ENCODE measurements at places on chromosomes 2 and 18.

GRCh38 chr2:23587341-23587880 lies 202.4 kb downstream of the KLHL29 start:
- DNase-seq = no peak

GRCh38 chr2:11903085-11903606 lies 156.7 kb downstream of the LPIN1 start:
- no peak for DNase-seq

DNA sequence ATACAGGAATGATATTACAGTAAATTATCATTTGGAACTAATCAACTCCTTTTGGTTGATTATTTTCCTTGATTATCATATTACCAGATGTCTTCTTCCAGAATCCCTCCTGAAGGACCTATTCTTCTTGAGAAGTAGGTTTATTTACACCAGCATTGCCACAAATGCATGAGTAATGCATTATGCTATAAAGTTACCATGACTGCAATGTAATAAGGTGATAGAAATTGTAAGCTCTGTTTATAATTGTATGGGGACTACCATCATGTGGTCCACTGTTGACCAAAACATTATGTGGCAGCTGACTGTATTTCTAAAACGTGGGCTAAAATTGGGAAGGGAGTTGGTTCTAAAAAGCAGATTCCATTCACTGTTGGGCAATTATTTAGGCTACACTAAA lies 602.2 kb downstream of the NYAP2 start:
- no peak for DNase-seq

- DNase-seq = no peak
Observed at GRCh38 chr18:7918701-7919100, 351.6 kb downstream of the PTPRM start.

DNA sequence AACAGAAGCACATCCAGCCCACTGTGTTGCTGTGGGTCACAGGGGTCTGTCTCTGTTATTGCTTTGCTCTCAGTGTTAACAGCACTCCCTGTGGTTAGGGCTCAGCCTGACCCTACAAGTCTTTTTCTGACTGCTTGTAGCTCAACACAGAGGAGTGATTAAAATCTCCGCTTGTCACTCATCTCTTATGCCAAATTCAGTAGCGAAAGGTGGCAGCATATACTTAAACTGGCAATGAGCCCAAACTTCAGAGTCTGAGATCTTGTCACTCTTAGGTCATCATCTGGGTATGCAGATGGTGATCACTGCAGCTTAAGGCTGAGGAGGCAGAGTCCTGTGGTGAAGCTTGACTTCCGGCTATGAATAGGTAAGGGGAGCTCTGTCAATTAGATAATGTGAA lies 63.3 kb upstream of the CSRNP3 start:
- DNase-seq = no peak

- DNase-seq = no peak
Observed at GRCh38 chr18:78788161-78788560, 191.5 kb upstream of the SALL3 start.

DNA sequence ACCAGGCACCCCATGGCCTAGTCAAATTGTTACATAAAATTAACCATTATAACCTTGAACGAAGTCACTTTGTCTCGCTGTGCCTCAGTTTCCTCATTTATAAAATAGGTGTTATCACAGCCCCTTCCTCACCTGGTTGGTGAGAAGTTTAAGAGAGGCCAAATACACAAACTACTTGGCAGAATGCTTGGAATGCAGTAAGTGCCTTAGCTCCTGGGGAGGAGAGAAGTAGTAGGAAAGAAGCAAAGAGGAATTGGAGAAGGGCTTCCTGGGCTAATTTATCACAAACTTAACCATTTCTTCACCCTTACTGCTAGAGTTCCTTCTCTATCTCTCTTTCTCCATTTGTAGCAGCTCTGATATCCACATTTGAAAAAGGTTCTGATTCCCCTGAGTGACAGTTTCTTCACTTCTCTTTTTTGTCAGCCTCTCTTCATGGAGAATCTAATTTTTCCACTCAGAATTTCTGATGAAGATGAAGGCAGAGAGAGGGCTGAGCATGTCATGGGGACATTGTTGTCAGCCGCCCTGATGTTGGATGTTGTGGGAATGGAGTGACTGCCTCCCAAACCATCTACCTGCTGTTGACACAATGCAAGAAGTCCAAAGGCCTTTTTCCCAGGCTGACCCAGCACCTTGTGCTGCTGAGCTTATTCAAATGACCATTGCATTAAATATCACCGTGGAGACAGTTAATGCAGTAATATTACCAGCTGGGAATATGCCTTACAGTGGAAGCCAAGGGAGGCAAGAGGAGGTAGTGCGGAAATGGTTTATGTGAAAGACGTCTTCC lies 60.4 kb downstream of the BOD1L2 start:
- DNase-seq = no peak

- DNase-seq = no peak
Observed at GRCh38 chr2:121376535-121377250, 91.7 kb upstream of the TFCP2L1 start.

GRCh38 chr2:16767789-16768476 lies 102.3 kb upstream of the CYRIA start:
- DNase-seq = no peak

GRCh38 chr2:43041173-43041591 lies 185.2 kb downstream of the ZFP36L2 start:
- DNase-seq = no peak

DNA sequence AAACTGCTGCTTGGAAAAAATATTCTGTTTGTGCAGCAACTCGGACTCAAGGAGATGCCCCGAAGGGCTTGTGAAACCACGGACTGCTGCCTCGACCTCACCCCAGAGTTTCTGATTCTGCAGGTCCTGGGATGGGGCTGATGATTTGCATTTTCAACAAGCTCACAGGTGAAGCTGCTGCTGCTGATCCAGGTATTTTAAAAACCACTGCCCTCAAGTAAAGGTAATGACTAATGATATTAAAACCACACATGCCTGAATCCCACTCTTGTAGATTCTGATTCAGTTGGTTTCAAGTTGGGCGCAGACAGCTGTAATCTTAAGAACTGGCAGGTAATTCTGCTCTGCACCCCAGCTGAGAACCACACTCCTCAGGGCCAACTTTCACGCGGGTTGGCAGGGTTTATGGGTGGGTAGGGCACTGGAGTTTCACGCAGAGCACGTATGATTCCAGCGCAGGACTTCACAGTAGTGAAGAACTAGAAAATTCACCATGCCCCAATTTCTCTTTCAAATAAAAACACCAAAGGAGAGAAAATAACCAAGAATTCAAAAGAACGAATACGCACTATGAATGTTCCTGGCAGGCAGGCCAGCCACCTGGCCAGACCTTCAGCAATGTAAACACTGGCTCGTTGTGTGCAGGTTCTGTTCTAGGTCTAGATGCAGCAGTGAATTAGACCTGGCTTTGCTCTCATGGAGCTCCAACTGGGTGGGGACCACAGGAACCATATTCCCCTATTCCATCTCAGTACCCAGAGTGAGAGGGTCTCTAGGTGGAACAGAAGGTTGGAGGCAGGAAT lies 74.6 kb upstream of the ZFP36L2 start:
- DNase-seq = no peak

DNA sequence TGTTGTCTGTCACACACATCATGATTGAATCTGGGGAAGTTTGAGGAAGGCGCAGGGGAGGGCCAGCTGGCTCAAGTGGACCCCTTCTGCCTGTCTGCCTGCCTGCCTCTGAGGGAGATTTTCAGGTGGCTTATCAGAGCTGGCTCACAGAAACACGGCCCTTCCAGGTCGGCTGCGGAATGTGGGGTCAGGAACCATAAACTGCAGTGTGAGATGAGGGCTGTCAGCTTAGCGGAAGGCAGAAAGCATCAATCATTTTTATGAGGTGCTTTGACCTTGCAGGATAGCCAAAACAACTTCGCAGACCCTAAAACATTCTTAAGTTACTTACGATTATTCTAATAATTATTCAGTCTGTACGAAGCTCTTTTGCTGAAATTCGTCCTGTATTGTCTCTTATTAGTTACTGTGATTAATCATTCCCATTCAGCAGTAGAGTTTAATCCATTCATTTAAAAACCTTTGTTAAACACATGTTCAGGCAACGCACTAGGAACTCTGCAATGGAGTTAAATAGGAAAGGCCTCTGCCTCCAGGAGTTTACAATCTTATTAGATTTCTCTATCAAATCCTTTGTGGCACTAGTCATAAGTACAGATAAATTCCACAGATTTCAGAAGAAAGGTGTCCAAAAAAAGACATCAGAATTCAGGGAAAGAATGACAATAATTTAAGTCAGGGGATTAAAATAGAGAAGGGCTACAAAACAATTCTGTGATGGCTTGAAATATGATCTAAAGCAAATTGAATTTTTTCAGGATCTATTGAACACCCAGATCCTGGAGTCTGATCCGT lies 371.6 kb downstream of the HRH4 start:
- DNase-seq = no peak

GRCh38 chr18:3717376-3718025 lies 267.5 kb downstream of the TGIF1 start:
- no peak for DNase-seq

DNA sequence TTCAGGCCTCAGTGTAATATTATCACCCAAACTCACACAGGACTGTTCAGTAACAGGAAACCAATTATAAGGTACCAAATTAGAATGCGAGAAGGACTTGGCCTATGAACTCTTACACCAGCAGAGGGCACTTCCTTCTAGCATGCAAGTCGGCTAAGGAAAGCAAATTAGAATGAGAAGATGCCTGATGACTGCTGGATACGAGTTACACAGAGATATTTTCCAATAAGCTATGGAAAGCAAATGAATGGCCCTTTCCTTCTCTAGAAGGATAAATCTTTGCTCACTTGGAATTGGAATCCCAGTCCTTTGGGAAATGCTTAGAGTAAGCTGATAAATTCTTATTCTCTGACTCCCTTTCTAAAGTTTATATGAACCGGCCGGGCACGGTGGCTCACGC lies 109.8 kb downstream of the AP1S3 start:
- no peak for DNase-seq

DNA sequence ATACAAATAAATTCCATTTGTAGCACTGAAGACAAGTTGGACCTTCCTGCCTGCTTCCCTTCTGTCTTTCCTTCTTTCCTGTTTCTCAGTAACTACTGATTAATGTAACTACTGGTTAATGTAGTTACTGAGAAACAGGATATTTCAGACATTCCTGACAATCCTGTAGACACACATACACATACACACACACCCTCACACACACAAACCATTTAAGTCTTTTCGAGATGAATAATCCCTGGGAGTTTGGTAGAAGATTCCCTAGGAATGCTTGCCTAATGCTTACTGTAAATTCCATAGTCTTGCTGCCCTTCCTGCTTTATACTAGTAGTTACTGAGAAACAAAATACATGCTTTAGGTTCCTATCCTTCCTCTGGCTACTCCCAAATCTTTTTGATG lies 83.9 kb downstream of the PIK3C3 start:
- DNase-seq = no peak

DNA sequence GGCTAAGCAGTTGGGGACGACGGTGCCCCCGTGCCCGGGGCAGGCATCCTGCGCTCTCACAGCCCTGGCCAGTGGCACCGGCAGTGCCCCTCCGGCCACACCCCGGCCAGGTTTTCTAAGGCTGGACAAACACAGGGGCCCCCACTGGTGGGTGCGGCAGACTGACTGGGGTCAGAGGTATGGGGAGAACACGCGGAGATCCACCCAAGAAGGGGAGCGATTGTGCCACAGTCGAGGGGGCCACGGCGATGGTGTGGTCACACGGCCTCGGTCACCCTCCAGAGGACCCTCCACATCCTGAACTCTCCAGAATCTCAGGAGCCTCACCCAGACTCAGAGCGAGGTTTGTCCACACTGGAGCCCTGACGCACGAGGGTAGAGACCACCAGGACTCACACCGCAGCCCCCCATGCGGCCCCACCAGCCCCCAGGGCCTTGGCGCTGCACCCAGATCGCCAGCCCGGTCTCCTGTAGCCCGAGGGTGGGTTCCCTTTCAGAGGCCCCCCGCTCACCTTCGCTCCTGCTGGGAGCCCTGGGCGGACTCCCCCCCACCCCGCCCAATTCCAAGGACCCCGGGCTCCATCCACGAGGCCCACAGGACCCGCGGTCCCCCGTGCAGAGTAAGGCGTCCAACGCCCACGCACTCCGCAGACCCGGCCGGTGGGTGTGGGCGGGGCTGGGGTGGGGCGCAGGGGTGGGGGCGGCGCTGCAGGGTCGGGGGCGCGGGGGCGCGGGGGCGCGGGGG lies 15.2 kb downstream of the PDCD1 start:
- DNase-seq = no peak

GRCh38 chr2:212193056-212193455 lies 345.5 kb downstream of the ERBB4 start:
- DNase-seq = no peak
